ENCODE measurements at places on chromosomes 4 and X.

- DNase-seq, result no peak
Measured at GRCh38 chrX:11663875-11664210, 1.9 kb downstream of the ARHGAP6 start.

GRCh38 chr4:181043486-181043885, 1199.7 kb upstream of the TENM3 start:
- no peak for DNase-seq

DNA sequence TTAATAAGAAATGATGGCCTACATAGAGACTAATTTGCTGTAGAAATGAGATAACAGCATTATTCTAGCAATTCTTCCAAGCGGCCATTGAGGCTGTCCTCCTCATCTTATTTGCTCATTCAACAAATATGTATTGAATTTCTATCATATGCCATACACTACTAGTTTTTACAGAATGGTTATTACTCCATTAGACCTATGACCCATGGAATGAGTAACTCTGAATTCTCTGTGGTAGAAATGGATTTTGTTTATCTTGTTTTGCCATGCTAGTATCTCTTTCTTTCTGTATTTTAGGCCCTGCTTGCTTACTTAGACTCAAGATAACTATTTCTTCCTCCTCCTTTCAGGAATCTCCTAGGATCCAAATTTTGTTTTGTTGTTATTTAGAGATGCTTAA, 103.5 kb downstream of the RPA4 start:
- DNase-seq, result no peak

DNA sequence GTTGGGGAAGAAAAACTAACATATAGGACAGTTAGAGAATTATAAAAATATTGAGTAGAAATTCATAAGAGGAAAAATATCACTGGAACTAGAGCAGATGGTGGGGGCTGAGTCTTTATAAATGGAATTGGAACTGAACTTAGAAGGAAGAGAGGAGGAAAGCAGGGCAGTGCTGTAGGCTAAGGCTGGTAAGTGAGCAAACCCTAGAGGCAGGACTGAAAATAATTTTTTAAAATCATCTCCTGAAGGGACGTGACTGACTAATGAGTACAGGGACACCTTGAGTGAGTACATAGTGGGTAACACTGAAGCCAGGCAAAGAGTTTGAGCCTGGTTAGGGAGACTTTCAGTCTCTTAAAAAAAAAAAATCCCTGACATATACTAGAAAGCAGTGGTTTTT, 63.3 kb downstream of the GALNT7 start:
- DNase-seq, result no peak

GRCh38 chr4:120329386-120329785, 262.7 kb upstream of the MAD2L1 start:
- DNase-seq, result no peak

- no peak for DNase-seq
Measured at GRCh38 chr4:88382621-88383020, 4.0 kb downstream of the HERC6 start.

- DNase-seq, result no peak
Measured at GRCh38 chr4:140851032-140851636, 94.9 kb upstream of the TBC1D9 start.

DNA sequence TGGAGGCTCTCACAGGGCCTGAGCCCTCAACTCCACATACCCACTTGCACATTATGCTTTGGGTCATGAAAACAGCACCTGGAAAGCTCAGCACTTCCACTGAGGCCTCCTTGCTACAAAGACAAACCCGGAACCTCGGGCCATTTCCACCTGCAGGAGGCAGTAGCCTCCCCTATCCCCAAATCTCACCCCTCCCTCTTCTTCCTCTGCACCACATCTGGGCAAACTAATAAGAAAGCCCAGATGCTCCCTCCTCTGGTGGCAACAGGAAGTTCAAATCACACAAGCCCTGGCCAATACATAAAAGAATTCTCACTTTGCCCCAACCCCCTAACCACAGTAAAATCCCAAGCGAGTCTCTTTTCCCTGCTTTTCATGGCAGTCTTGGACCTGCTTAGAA, 136.4 kb downstream of the MAPK10 start:
- DNase-seq, result no peak

DNA sequence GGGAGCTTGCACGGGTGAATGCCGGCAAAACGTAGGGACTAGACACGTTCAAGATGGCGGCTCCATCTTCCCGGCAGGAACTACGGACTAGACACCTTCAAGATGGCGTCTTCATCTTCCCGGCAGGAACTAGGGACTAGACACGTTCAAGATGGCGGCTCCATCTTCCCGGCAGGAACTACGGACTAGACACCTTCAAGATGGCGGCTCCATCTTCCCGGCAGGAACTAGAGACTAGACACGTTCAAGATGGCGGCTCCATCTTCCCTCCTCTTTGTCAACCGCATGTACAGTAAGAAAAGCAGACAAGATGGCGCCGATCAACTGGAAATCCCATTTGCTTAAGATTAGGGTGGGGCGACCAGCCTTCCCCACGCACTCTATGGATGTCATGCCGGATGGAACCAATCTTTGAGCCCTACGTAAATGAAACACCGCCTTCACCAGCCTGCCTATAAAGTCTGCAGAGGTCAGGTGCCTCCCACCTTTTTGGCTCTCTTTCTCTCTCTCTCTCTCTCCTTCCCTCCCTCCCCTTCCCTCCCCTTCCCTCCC, 222.4 kb downstream of the CRLF2 start:
- no peak for DNase-seq

DNA sequence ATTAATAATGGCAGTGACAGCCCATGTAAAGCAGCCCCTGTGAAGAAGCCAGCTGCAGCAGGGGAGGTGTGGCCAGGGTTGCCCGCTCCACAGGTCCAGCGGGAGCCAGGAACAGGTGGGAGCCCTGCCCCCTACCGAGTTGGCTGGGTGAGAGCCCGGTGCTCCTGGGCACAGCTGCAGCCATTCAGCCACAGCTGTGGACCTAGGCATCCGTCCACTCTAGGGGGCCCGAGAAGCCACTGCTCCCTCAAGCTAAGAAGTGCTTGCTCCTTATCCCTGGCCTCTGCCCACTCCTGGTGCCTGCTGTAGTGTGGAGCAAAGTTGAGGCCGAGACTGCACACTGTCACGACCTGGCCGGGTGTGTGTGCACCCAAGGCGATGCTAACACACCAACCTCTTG, 1469.0 kb downstream of the PCDH7 start:
- DNase-seq, result no peak

DNA sequence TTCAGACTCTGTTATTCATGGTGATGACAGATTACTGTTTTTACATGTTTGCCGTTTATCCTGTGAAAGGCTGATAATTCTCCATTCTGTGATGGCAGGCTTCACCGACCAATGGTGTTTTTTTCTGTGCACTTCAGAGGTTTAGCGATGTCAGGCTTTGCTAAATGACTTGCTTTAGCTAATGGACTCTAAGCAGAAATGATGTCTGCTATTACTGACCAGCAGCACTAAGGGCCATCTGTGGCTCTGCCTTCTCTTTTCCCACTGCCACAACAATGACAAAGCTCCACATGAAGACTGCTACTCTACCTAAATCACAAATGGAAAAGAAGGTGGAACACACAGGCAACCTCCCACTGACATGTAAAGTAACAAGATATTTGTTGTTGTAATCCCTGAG, 68.4 kb upstream of the ALB start:
- no peak for DNase-seq

- no peak for DNase-seq
Measured at GRCh38 chrX:135585153-135585552, 64.7 kb downstream of the INTS6L start.

GRCh38 chr4:1604706-1605205, 79.4 kb downstream of the FAM53A start:
- no peak for DNase-seq

- DNase-seq, result no peak
Measured at GRCh38 chrX:31117266-31117665, 45.4 kb upstream of the FTHL17 start.

GRCh38 chr4:145324161-145324560, 143.8 kb upstream of the OTUD4 start:
- no peak for DNase-seq

DNA sequence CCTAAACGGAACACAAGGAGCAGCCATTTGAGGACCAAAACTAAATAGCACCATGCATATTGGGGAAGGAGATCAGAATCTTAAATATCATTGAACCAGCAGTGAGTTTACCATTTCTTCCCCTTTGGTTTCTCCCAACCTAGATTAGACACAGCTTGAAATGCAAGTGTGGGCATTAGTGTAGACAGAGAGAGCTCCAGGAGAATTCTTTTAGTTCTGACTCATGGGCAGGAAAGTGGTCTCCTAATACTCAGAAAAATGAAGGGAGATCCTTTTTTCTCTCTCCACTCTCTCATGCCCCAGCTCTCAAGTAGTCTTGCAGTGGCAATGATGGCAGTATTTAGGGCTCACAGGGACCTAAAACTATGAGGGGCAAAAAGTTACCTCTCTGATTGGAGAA, 567.9 kb downstream of the INPP4B start:
- no peak for DNase-seq

DNA sequence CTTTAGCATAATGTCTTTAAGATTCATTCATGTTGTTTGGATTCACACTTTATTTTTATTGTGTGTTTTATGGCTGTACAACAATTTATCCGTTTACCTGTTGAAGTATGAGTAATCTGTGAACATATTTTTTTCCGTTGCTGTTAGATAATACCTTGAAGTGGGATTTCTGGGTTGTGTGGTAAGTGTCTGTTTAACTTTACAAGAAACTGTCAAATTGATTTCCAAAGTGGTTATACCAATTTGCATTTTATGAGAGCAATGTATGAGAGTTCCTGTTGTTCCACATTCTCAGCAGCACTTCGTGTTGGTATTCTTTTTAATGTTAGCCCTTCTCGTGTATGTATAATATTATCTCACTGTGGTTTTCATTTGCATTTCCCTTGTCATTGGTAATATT, 53.6 kb downstream of the USP53 start:
- DNase-seq, result no peak

DNA sequence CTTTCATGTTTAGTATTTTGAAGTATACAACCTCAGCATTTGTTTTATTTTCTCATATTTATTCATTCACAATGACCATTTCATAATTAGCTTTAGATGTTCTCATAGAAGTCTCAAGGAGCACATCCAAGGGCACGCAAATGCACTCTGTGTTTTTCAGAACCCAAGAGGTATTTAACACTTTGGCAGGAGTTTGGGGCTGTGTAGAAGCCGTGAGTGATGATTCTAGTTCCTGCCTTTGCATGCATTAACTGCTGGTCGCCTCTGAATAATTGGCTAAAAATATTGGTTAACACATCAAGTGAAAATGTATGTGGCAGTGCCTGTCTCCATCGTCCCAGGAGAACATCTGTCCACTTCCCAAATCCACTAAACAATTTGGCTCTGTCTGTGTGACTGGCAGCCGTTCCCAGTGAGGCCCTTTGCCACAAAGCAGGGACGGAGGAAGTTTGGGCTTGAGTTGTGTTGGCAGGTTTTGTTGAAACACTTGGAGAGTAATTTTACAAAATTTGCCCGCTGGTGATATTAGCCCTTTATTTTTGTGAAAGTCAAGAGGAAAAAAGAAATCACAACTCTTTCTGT, 730.7 kb upstream of the SLIT2 start:
- no peak for DNase-seq
